ENCODE measurements at places on chromosomes 16 and 17. TPM values are rescaled to one million over a fixed set of nuclear protein-coding genes. Genes with fewer than 3 reads are reported as not detected.

- no peak overlapping the region for H3K4me3 ChIP-seq
- no peaks in the 10 kb centered on the region for H3K4me1 ChIP-seq
- no peaks in the 10 kb centered on the region for H3K27me3 ChIP-seq
- H3K36me3 ChIP-seq: no peaks in the 10 kb centered on the region
- no peak for DNase-seq
These were observed 7.2 kb upstream of the AGRP start for GRCh38 chr16:67490335-67491096.

GRCh38 chr17:62101090-62101489 is 36.0 kb upstream of the MED13 start:
- no peak overlapping the region for H3K4me3 ChIP-seq
- DNase-seq: no peak
- no peaks in the 10 kb centered on the region for H3K27me3 ChIP-seq
- no peak overlapping the region for H3K27ac ChIP-seq

GRCh38 chr16:28208131-28208530 is 3.6 kb downstream of the XPO6 start:
- no peaks in the 10 kb centered on the region for H3K27me3 ChIP-seq
- no peak overlapping the region for H3K27ac ChIP-seq
- no peaks in the 10 kb centered on the region for H3K36me3 ChIP-seq
- no peak for DNase-seq
- no peaks in the 10 kb centered on the region for H3K4me1 ChIP-seq

GRCh38 chr17:70956726-70957125 is 787.4 kb downstream of the KCNJ2 start:
- no peak overlapping the region for H3K4me3 ChIP-seq
- no peaks in the 10 kb centered on the region for H3K4me1 ChIP-seq
- DNase-seq: no peak
- no peak overlapping the region for H3K27ac ChIP-seq

GRCh38 chr17:10021272-10021984 is 116.4 kb upstream of the RCVRN start:
- no peaks in the 10 kb centered on the region for H3K4me1 ChIP-seq
- H3K27me3 ChIP-seq: no peaks in the 10 kb centered on the region
- no peak overlapping the region for H3K4me3 ChIP-seq
- no peak overlapping the region for H3K27ac ChIP-seq

DNA sequence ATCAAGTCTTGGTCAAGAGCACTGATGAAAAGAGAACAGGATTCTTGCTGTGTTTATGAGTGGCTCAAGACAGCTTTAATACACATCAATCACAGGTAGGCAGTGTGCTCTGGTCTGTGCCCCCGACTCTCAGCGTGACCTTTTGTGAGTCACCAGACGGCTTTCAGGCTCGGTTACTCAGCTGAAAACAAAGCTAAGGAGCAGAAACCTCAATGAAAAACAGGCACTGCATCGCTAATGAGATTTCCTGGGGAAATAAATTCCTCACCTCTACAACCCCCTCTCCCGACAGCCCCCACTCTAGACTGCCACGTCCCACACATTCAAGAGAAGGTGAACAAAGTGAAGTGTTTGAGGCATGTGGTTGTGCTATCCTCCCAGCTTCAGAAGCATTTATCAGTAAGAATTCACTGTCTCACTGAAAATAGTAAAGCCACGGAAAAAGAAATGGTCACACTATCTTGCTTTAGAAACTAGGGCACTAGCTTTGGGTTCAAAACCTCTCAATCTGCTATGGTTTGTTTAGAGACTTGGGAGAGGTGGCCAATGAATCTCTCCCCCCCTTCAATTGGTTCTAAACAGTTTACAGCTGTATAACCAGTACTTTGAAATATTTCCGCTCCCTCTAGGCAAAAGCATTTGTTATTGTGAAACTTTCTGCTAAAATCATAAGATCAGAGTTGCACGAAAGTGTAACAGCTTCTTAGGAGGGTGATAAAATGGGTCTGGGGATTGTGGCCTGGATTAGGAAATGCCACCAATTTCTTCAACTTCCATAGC is 199.5 kb upstream of the PMFBP1 start:
- no peaks in the 10 kb centered on the region for H3K4me1 ChIP-seq
- H3K27ac ChIP-seq: no peak overlapping the region
- no peaks in the 10 kb centered on the region for H3K36me3 ChIP-seq
- no peaks in the 10 kb centered on the region for H3K27me3 ChIP-seq
- H3K4me3 ChIP-seq: no peak overlapping the region
- DNase-seq: no peak

DNA sequence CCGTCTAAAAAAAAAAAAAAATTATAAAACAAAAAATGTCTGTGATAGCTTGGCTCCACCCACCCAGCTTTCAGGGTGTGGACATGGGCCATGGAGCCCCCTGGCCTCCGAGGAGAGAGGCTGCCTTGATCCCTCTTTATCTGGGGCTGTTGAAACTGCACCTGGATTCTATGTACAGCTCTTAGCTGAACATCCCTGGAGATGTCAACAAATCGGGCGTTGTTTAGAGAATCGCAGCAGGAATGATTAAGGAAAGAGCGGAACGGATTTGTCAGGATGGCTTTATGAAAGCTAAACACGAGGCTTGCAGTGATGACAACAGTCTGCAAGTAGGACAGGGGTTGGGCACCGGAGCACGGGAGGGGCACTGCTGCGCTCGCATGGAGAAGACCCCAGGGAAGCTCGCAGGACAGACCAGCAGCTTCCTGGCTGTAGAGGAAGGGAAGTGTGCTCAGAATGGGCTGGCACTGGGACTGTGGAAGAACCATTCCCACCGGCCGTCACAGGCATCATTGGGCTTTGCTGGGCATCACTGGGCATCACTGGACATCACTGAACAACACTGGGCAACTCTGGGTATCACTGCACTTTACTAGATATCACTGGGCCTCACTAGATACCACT is 195.8 kb upstream of the FOXF1 start:
- H3K4me1 ChIP-seq: no peaks in the 10 kb centered on the region
- H3K36me3 ChIP-seq: no peaks in the 10 kb centered on the region
- no peak for DNase-seq
- no peak overlapping the region for H3K4me3 ChIP-seq
- no peaks in the 10 kb centered on the region for H3K27me3 ChIP-seq
- no peak overlapping the region for H3K27ac ChIP-seq

DNA sequence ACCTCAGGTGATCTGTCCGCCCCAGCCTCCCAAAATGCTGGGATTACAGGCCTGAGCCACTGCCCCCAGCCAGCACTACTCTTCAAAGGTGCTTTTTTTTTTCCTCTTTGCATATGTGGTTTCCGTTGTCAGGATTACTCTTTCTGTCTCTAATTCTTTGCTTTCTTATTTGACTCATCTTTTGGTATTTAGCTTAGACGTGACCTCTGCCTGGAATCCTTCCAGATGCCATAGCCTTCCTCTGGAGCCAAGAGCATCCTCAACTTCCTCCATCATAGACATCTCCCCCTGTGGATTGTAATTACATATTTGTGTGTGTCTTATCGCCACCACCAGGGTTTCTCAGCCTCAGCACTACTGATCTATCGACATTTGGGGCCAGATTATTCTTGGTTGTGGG is 84.4 kb upstream of the XYLT1 start:
- H3K4me3 ChIP-seq: no peak overlapping the region
- H3K27ac ChIP-seq: no peak overlapping the region
- no peaks in the 10 kb centered on the region for H3K36me3 ChIP-seq
- no peak for DNase-seq
- H3K27me3 ChIP-seq: no peaks in the 10 kb centered on the region
- no peaks in the 10 kb centered on the region for H3K4me1 ChIP-seq

MSI2 gene
- 74.0 TPM for total RNA-seq

DNA sequence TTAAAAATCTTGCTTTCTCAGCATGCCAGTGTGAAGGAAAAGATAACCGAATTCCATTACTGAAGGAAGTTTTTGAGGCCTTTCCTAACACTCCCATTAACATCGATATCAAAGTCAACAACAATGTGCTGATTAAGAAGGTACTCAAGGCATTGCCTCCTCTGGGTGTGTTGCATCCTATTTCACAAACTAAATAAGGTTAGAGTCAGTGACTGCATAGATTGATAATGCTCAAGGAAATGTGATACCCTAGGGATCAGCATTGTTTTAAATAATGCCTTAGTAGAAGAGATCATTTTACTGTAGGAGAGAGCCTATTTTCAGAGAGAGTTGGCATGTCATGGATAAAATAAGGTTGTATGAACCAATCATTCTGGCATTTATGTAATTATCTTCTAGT is 36.8 kb downstream of the GDPD1 start:
- no peak overlapping the region for H3K27ac ChIP-seq
- H3K36me3 ChIP-seq: no peaks in the 10 kb centered on the region
- H3K4me3 ChIP-seq: no peak overlapping the region

- no peak for DNase-seq
- H3K27ac ChIP-seq: no peak overlapping the region
- no peaks in the 10 kb centered on the region for H3K36me3 ChIP-seq
- H3K27me3 ChIP-seq: no peaks in the 10 kb centered on the region
These were observed 508.3 kb downstream of the NPIPA7 start for GRCh38 chr16:16887193-16887592.

DNA sequence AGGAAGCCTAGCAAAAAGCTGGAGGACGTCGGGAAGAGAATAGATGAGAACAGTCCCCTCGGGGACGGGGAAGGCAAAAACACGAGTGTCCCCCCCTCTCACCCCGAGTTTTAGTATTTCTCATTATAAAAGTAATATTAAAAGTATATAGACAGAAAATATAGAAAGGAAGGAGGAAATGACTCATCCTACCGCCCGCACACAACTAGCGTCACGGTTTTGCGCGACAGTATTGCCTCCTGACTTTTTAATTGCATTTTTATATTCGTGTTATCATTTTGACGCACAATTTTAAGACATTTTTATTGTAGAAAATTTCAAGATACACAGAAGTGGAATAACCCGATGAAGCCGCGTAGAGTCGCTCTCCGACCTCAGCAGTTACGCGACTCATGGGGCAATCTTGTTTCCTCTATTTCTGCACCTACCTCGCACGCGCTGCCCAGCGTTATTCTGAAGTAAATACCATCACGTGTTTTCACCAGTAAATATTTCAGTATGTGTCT is 652 bp upstream of the SLC25A19 start:
- H3K36me3 ChIP-seq: no peaks in the 10 kb centered on the region
- peak overlapping the region; percentile 88 for H3K27ac ChIP-seq
- peak overlapping the region; percentile 66 for H3K4me3 ChIP-seq
- H3K4me1 ChIP-seq: no peaks in the 10 kb centered on the region

GRCh38 chr17:17853811-17854447 is 17.1 kb upstream of the SREBF1 start:
- H3K4me3 ChIP-seq: no peak overlapping the region
- DNase-seq: no peak
- H3K27me3 ChIP-seq: no peaks in the 10 kb centered on the region

- H3K27ac ChIP-seq: no peak overlapping the region
- H3K4me1 ChIP-seq: no peaks in the 10 kb centered on the region
- no peaks in the 10 kb centered on the region for H3K36me3 ChIP-seq
- DNase-seq: no peak
These were observed 82.6 kb downstream of the NOG start for GRCh38 chr17:56675876-56676660.

KCTD11 gene
- total RNA-seq: 8.9 TPM

CACNG1 gene
- total RNA-seq: 0.74 TPM

GRCh38 chr16:50681021-50681885 is at the start of gene SNX20:
TSS of gene SNX20 (minus strand) at chr16:50681312. CDS start at chr16:50677526, 3,786 bp downstream.
- no peak within 1 kb of the TSS for H3K27ac ChIP-seq
- H3K27me3 ChIP-seq: no peaks in the 10 kb centered on the region
- no peak for DNase-seq

DNA sequence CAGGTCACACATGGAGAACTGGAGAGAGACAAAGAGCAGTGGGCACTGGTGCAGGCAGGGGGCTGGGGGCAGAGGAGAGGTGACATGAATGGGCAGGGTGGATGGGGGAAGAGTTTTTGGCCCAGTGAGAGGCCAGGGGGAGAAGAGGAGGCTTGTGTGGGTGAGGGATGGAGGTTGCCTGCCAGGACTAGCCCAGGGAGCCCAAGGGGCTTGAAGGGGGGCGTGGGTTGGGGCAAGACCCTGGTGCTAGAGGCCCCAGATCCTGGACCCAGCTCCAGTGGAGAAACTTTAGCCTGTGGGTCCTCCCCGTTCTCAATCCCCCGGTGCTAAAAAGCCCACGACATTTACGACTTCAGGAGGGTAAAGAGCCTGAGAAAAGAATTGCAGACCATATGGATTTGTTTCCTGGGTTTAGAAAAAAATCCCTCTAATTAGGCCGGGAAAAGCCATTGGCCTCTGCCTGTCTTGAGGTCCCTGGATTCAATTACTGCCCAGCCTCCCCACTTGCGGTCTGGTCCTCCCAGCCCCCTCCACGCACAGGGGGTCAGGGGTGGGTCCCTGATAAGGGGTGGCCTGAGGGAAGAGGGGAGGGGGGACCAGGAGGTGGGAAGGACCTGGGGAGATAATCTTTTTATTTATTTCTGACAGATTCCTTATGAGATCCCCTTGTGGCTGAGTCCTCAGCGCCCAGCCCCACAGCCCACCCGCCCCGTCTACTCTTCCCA is 33.0 kb downstream of the NGFR start:
- no peak overlapping the region for H3K4me3 ChIP-seq
- H3K27ac ChIP-seq: no peak overlapping the region
- no peaks in the 10 kb centered on the region for H3K36me3 ChIP-seq
- H3K27me3 ChIP-seq: no peaks in the 10 kb centered on the region

SRCIN1 gene
- 4.8 TPM for total RNA-seq

SLC13A5 gene
- total RNA-seq: 1.6 TPM

VPS9D1 gene
- total RNA-seq: 8.5 TPM

DNA sequence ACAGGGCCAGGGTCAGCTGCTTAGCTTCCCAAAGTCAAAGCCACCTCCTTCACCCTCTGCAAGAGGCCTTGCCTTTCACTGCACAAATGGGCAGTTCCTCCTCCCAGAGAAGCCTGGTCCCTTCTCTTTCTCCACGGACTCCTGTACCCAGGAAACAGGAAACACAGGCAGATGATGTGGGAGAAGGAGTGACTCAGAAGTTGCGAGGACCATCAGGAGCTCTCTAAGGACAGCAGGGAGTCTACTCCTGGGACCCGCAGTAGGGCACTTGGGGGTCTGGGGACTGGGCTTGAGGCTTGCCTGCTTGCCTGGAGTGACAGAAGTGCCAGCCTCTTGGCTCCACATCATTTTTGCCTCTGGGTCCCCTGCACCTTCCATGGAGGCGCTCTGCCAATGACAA is 47.4 kb upstream of the KSR1 start:
- no peaks in the 10 kb centered on the region for H3K4me1 ChIP-seq
- DNase-seq: no peak
- H3K27me3 ChIP-seq: no peaks in the 10 kb centered on the region
- H3K36me3 ChIP-seq: no peaks in the 10 kb centered on the region
- H3K27ac ChIP-seq: no peak overlapping the region

GRCh38 chr16:86391984-86392383 is 118.3 kb upstream of the FOXF1 start:
- no peaks in the 10 kb centered on the region for H3K4me1 ChIP-seq
- no peaks in the 10 kb centered on the region for H3K36me3 ChIP-seq
- no peak overlapping the region for H3K27ac ChIP-seq
- no peak for DNase-seq
- no peak overlapping the region for H3K4me3 ChIP-seq
- H3K27me3 ChIP-seq: no peaks in the 10 kb centered on the region

- H3K4me3 ChIP-seq: no peak overlapping the region
- no peak overlapping the region for H3K27ac ChIP-seq
- no peaks in the 10 kb centered on the region for H3K36me3 ChIP-seq
- no peak for DNase-seq
These were observed 172.3 kb upstream of the IRX6 start for GRCh38 chr16:55151561-55152305.

HS3ST4 gene
- 1.0 TPM for total RNA-seq

CBX4 gene
- 28.0 TPM for total RNA-seq

- H3K4me3 ChIP-seq: no peak overlapping the region
- no peaks in the 10 kb centered on the region for H3K36me3 ChIP-seq
- H3K27me3 ChIP-seq: peaks cover 4% of the 10 kb centered on the region
- H3K4me1 ChIP-seq: no peaks in the 10 kb centered on the region
These were observed 26.3 kb downstream of the SEC14L5 start for GRCh38 chr16:4984174-4984990.

All from prostate gland (tissue), 2 donors.